Muscle of back (tissue), 13 donors: ENCODE measurements at places on chromosomes 16 and 17. TPM values are rescaled to one million over a fixed set of nuclear protein-coding genes. Genes with fewer than 3 reads are reported as not detected.

- peak; percentile 44 for DNase-seq
These were observed 219.9 kb downstream of the ENGASE start for GRCh38 chr17:79294459-79295071.

DNA sequence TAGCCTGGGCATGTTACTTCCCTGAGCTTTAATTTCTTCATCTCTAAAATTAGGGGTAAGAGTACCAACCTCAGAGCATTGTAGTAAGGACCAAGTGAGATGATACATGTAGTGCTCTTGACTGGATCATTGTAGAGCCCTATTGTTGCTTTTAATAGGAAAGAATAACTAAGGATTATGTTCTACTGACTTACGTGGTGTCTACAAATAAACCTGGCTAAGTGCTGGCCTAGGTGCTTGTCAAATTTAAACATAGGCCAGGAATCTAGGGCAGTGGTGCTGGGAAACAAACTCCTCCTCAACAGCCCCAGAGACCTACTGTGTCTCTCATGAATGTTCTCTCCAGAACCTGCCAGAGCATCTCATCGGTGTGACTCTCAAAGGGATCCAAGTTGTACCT lies 69.4 kb downstream of the ABCC12 start:
- DNase-seq, result no peak

- peak; percentile 73 for DNase-seq
These were observed 24.4 kb downstream of the ATP6V0D1 start for GRCh38 chr16:67456391-67457081.

- no peak for DNase-seq
These were observed 10.8 kb downstream of the ZC3H18 start for GRCh38 chr16:88581033-88581432.

Gene MT4
- polyA plus RNA-seq, result not detected
